ENCODE measurements at places on chromosomes 6 and 20.
A peak's percentile ranks its signal among the peaks of the same experiment; 100 is the strongest.

DNA sequence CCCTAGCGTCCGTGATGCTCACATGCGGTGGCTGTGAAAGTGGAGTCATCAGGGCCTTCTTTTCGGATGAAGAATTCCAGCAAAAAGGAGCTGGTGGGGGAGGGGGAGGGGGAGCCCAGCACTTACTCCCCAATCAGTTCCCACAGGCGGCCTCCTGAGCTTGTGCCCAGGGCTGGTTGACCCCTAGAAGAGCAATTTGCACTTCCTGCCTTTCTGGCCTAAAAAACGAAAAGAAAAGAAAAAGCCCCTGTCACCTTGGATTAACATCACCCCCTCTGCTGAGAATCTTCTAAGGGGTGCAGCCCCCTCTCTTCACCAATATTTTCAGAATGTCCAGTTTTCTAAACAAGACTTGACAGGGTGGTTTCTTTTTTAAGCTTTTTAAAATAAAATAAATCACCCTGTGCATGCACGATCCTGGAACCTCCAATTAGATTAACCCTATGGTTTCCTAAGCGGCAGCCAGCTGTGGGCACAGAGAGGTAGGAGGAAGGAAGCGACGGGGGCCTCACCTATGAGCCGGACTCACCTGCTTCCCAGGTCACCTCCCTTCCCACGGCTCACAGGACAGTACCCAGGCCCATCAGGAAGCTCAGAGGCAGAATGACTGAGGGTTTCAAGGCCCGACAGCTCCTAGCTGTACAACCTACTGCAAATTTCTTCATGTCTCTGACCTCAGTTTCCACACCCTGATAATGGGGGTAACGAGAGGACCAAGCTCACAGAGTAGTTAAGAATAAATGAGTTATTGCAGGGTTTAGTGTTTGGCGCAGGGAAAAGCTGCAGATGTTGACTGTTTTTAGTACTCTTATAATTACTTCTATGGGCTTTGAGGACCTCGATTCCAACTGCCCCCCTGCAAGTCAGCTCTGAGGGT is 10.5 kb upstream of the TGM2 start:
- DNase-seq: no peak

DNA sequence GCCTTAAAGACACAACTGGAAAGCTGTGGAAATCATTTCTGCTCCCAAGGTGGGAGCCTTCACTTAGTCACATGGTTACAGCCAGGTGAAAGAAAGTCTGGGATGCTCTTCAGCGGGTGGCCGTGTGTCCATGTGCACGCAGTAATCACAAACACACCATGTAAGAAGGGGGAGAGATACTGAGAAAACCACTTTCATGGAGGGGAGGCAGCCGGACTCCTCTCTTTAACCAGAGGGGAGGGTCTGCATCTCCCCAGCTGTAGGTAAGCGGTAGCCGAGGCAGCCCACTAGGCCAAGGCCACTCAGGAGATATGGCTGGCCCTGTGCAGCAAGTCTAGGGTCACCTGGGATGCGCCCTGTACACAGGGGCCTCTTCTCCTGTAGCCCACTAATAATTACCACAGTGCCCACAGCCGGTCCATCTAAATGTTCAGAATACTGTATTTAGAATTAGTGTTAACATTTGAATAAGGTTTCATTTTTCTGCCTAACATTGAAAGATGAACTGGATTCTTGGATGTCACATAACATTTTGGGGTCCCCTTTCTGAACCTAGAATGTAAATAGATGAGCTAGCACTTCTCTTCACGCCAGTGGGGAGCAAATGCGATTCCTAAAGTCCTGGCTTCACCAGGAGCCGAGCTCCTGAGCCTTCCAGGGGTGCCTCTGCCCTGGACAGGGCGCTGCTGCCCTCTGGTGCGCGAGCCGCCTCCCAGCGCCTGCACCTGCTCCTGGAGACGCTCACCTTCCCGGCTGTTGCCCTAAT is 15.9 kb downstream of the GPR31 start:
- DNase-seq: peak; percentile 15

DNA sequence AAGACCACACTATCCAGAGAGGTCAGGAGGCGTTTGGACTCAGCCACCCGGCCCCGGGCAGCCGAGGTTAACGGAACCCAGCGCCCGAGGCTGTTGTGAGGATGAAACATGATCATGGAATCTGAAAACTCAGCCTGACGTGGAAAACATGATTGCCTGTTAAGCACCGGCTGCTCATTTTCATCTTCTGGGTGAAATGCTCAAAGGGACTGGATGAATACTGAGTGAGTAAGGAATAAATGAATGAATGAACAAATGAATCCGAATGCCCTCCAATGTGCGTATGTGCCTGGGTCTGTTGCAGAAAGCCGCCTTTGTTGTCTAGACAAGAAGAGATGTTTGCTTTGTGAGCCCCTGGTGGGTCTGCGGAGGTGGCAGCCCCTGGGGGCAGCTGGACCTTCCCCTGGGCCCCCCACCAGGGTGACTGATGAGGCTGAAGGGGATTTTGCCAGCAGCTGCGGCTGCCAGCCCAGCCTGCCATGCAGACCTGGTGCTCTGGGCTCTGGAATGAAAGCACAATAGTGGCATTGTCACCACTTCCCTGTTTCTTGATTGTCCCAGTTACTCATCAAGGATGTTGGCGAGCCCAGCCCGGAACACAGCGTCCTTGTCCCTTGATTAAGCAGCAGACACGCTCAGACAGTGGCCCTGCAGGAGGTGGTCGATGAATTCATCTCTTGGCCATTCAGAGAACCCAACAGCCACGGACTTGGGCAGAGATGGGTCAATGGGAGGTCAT is 211.1 kb downstream of the ANKRD60 start:
- peak; percentile 82 for DNase-seq

GRCh38 chr6:36334832-36335459 is 1.7 kb downstream of the BNIP5 start:
- DNase-seq: no peak

GRCh38 chr6:3321875-3322274 is 63.1 kb downstream of the PSMG4 start:
- DNase-seq: no peak

DNA sequence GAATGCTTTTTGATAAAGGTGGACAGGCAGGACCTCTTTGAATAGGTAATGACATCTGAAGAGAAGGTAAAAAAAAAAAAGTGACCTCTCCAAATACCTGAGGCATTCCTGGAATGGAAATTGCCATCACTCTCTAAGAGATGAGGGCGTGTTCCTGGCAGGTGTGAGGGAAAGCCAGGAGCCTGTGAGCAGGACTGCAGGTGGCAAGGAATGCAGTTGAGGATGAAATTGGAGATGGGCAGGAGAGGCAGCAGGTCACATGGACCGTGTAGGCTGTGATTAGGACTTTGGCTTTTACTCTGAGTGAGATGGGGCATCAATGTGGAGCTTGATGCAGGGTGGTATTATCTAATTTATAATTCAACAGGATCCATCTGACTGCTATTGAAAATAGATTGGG is 227.4 kb downstream of the LRFN2 start:
- DNase-seq: no peak
